ENCODE measurements at places on chromosomes 6 and 20.

- DNase-seq: no peak
Measured at GRCh38 chr6:42834056-42834455, 45.4 kb upstream of the RPL7L1 start.

- no peak for DNase-seq
Measured at GRCh38 chr20:52309181-52309580, 117.6 kb upstream of the ZFP64 start.

- DNase-seq: no peak
Measured at GRCh38 chr20:53631909-53632662, 38.4 kb upstream of the ZNF217 start.

- no peak for DNase-seq
Measured at GRCh38 chr20:50911716-50912115, 19.5 kb downstream of the ADNP start.

DNA sequence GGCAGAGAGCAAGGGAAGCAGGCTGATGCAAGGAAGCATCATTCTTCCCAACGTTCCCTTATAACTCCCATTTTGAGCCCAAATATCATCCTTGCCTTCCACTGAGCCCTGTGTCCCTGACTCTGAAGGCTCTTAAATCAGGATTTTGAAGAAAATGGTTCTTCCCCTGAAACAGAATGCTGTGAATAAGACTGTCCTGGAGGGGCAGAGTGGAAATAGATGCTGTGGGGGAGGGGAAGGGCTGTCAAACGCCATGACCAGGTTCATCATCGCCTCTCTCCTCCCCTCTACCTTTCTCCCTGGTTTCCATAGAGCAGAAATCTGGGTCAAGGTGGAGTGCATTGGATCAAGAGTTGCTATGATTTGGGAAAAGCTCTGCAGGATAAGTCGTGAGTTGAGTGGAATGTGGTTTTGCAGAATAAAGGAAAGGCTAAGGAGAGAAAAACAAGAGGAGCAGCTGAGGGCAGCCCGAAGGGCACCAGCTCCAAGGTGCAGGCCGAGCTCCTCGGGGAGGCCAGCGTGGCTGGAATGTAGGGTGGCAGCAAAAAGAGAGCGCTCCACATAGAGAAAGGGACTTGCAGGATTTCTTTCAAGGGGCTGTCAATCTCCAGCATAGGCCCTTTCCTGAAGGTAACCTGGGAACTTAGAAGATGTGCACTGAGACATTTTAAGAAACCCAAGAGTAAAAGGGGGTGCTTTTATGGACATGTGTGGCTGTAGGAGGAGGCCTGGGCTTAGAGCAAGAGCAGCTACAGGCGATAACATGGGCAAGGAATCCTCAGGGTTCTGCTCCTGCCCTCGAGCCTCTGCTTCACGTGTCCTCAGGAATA lies 120.8 kb upstream of the CDYL start:
- DNase-seq: no peak

GRCh38 chr6:150235218-150235617 lies 92.4 kb downstream of the PPP1R14C start:
- no peak for DNase-seq

DNA sequence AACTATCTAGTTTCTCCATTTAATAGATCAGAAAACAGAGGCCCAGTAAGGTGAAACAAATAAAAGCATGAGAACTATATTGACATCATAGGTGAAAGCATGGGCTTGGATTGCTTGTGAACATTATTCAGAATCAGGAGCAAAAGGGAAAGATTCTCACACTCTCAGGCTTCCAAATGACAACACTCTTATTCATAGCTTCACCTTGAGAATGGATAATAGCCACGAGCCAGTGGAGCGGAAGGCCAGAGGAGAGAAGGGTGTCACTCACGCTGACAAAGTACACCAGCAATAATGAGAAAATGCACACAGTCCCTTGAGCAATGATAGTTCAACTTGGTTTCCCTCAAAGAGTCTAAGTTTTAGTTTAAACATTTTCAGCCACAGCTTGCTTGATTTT lies 339.0 kb downstream of the TPBG start:
- no peak for DNase-seq

DNA sequence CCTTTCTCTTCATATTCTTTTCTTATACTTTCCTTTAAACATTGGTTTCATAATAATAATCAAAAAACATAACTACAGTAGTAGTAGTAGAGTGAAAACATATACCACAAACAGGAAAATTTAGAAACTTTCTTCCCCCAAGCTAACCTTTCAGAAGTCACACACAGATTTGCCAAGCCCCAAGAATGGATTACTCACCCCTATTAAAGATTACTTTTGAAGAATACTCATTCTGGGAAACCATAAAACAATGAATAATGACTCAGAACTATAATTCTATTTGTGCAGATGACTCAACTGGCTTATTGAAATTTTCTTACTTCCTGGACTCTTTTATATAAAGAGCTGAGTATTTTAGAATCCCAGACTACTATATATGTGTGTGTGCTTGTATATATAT lies 119.4 kb upstream of the GJE1 start:
- DNase-seq: no peak

- DNase-seq: no peak
Measured at GRCh38 chr6:43950051-43950605, 177.1 kb downstream of the MRPL14 start.

GRCh38 chr6:166798652-166799051 lies 157.7 kb downstream of the RNASET2 start:
- DNase-seq: no peak

DNA sequence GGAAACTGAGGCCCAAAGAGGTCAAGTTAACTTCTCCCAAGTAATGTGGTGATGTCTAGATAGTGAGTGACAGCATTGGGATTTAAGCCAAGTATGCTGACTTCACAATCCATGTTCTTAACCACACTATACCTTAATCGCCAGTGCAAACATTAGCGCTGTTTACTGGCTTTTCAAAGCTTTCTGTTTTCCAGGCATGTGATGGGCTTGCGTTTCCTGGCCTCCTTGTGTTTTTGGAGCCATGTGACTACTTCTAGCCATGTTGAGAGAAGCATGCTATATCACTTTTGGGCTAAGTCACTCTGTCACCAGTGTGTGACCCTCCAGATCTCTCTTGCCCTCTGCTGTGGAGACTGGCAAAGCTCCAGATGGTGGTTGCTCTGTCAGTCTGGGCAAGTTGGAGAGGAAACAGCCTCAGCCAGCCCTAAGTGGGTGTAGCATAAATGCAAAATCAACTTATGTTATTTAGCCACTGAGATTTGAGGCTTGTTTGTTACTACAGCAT lies 76.9 kb downstream of the ANKRD6 start:
- DNase-seq: no peak

DNA sequence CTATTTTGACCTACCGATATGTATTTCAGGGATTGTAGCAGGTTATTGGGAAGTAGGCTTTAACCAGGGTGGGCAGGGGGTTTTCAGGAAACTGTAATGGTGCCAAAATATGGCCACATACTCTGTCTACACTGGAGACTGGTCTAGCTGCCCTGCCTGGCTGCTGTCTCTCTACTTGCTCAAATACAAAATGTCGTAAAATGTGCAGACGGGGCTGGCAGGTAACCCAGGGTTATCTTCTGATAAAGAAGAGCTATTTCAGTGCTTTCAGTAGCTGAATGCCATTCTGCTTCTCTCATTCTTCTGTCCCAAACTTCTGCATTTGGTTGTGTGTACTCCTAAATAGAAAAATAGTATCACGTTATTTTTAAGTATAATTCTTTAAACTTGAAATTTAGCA lies 616.2 kb downstream of the EPM2A start:
- no peak for DNase-seq

- DNase-seq: no peak
Measured at GRCh38 chr6:150412221-150412620, 43.4 kb downstream of the IYD start.

GRCh38 chr6:52664991-52665686 lies 5.8 kb upstream of the TMEM14A start:
- DNase-seq: no peak

DNA sequence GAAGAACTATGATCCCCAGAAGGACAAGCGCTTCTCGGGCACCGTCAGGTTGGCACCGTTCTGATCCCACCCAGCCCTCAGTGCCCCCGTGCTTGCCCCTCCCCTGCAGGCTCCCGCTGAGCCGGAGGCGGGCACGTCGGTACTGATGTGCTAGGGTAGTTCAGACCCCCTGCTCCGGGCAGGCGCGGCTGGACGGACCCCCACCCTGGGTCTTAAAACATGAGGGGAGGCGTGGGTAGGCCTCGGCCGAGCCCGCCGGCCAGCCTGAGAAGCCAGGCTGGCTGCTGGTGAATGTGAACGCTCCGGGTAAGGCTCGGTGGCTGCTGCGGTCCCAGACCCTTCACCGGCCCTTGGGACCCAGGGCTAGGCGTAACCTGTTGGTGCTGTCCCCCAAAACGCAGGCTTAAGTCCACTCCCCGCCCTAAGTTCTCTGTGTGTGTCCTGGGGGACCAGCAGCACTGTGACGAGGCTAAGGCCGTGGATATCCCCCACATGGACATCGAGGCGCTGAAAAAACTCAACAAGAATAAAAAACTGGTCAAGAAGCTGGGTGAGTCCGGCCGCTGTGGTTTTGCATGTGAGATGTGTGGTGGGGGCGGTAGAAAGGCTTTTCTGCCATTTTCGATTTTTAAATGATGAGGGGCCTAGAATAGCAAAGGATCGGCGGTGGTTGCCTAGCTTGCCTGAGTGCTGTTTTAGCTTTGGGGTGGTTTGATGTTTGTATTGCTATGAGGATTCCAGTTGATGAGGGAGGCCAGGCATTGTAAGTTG lies 964 bp downstream of the RPL10A start:
- DNase-seq: no peak

- DNase-seq: peak; percentile 55
Measured at GRCh38 chr20:44070139-44070900, 116.7 kb downstream of the JPH2 start.

Data from naive thymus-derived CD8-positive, alpha-beta T cell (primary cell).